ENCODE measurements at places on chromosomes 1 and 21.
A peak's percentile ranks its signal among the peaks of the same experiment; 100 is the strongest.

DNA sequence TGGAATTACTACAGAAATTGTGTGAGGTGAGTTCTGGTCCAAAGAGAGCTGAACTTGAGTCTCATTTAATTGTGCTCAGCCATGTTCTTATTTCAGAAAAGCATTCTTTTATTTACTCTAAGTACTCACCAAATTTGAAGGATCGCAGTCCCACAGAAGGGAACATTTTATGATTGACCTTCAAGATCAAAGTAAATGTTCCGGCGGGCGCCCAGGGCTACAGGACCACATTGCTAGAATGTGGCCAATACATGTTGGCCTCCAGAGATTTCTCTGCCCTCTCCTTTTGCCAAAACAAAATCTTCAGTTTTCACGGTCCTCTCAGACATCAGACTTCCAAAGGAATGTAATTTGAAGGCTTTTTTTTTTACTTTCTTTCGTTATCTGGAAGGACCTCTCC, 237.8 kb downstream of the FMN2 start:
- no peak for DNase-seq

DNA sequence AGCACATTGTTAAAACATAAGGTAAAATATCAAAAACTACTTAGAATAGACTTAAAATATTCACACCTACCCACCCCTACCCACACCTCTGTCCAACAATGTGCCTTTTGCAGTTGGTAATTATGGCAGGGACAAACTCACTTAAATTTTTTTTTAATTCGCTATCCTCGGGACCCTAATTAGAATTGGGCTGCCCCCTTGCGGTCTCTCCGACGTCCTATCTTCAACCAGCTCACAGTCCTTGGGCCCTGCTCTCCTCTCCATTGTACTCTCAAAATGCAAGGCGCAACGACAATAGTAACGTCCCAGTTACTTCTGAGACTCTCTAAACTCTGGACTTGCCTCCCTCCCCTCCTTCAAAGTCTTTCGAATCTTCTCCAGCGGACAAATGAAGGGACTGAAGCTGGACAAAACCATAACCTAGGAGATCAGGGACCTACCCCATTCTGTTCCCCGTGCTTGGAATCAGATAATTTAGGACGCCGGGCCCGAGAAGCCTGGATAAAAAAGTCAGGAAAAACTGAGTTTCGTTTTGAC, 1.1 kb upstream of the CIART start:
- peak; percentile 79 for DNase-seq

DNA sequence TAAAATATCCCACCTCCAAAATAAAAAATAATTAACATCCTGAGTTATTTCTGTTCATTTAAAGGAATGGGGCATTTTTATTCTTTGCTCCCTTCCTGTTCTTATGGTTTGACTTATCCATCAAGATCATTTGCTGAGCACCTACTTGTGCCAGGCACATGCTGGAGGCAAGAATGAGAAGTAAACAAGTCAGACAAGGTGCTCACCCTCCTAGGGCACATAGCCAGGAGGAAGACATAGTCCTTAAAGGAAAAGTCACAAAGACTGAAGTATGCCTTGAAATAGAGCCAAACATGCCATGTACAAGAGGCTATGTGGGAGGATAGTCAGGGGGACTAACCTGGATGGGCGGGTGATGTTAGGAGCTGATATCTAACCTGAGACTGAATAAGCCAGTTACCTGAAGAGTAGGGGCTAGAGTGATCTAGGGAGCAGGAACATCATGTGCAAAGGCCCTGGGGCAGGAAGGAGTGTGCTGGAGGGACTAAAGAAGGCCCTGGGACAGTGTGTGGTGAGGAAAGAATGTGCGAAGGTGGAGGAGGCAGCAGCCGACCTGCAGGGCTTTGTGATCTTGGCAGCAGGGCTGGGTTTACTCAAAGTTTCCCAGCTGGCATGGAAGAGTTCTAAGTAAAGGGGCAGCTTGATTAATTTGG, 233.5 kb downstream of the MATN1 start:
- no peak for DNase-seq

- no peak for DNase-seq
These were observed 38.7 kb upstream of the BATF3 start for GRCh38 chr1:212738330-212738729.

DNA sequence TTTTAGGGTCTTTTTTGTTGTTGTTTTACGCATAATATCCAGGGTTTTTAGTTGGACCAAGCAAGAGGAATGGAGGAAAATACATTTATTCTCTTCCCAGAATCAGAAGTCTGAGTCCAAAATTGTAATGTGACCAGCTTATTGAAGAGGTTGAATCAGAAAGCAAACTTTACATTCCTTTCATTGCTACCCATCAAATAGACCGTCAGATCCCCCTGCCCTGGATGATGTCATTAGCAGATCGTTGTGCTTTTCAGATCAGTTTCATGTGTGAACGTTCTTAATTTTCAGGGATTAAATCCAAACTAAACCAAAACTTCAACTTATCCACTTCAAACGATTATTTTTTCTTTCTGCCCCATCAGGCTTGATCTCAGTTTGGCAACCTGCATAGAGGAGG, 85.7 kb upstream of the NGF start:
- no peak for DNase-seq

GRCh38 chr1:2337081-2337480, 54.3 kb downstream of the MORN1 start:
- no peak for DNase-seq

- DNase-seq: no peak
These were observed 115.3 kb downstream of the KCNH1 start for GRCh38 chr1:211018690-211019089.

DNA sequence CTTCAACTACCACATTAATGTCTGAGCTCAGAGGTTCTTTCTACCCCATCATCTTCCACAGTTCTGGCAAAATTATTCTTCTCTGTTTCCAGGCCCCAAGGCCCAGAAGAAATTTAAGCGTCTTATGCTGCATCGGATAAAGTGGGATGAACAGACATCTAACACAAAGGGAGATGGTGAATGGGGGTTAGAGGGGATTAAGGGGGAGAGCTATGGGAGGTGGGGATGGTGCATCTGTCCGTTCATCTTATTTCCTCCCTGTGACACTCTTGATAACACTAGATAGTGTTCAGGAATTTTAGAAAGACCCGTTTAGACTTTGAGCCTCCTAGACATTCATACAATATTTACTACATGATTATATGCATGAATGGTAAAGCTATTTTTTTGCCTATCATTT, 17.6 kb upstream of the RPRD2 start:
- no peak for DNase-seq

- no peak for DNase-seq
These were observed 9.0 kb upstream of the KIRREL1 start for GRCh38 chr1:157984469-157984868.

DNA sequence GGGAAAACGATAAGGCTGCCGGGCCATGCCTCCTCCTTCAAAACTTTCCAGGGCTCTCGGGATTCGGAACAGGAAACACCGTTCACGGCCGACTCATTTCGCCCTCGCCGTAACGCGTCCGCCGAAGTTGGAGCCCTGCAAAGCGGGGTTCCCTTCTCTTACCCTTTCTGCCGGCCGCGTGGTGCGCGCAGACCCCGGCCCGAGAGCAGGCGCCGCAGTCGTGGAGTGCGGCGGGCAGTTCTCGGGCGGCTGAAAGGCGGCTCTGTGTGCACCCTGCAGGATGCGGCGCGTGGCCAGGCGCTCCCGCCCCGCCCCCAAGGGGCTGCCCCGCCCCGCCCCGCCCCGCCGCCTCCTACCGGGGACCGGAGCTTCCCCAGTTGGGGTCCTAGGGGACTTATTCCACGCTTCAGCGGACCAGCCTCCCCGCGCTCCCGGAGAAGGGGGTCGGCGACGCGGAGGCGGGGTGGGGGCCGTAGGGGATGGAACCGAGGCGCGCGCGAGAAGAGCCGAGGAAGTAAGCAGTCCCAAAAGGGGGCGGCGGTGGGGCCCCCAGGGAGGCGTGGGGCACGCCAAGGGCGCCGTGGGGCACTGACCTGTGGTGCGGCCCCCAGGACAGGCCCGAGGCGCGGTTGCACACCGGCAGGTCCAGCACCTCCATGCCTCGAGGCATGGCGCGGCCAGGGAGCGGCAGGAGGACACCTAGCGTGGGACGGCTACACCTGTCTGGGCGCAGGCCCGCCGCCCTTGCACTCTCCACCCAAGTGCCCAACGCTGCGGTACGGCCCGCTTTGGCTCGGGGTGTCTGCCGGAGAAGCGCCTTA, at the start of gene MCOLN2:
Gene MCOLN2, minus strand, starts transcription at position 268 of the 821 bp plus-strand sequence. Its CDS starts 241 bp downstream, at position 27.
- no peak for DNase-seq

GRCh38 chr1:227766015-227766634, 30.9 kb downstream of the SNAP47 start:
- DNase-seq: peak; percentile 83

DNA sequence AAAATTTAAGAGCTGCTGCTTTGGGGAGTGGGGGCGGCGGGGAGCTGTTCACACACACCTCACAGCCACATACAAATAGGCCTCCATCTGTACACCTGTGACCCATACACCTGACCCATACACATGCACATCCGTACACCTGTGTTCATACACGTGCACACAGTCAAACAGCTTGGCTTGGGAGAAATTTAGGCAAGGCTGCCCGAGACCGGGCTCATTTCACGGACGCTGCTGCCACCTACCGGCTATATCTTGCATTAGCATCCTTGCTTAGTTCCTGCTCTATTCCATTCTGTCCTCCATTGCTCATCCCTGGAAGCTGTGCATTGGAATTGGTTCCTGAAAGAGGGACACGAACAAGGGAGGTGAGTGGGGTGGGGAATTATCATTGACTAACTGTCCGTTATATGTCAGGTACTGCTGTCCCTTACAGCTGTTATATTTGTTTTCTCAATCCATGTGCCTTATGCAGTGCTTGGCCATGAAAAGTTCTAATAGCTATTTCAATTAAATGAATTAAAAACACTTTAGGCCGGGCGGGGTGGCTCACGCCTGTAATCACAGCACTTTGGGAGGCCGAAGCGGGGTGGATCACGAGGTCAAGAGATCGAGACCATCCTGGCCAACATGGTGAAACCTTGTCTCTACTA, 37.1 kb upstream of the EPB41 start:
- DNase-seq: peak; percentile 27

GRCh38 chr1:78884685-78885452, 121.7 kb downstream of the ADGRL4 start:
- DNase-seq: no peak

GRCh38 chr1:41739061-41739955, 179.4 kb downstream of the HIVEP3 start:
- DNase-seq: peak; percentile 49

DNA sequence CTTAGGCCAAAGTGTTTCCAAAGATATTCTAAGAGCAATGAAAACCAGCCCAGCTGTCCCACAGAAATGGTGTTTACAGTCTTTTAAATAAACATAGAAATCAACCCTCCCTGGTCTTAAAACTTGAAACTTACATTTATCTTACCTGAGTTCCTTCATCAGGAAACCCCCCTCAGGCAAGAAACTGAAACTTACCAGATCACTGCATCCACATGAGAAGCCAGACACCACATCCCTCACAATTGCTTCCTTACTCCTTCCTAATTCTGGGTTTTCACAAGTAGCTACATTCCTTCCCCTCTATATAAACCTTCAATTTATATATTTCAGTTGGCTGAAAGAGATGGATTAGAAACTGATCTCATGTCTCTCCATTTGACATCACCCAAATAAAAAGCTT, 563.0 kb upstream of the CHRM3 start:
- DNase-seq: no peak

GRCh38 chr1:3743421-3743820, 8.8 kb upstream of the CCDC27 start:
- no peak for DNase-seq

DNA sequence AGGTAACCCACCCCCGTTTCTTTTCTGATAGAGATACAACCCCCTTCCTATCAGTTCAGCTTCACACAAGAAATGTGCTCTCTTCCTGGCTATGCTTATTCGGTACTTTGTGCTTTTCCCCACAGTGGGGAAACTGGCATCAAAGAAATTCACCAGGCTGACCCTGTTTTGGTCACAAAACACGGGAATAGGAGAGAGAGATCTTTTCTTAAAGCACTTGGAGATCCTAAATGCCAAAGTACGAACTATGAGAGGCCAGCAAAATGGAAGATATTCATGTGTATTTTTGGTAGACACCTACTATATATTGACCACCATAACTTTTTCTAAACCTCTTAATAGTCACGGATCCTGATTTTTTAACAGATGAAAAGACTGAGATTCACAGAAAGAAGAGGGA, 30.0 kb downstream of the SLC30A10 start:
- DNase-seq: no peak

DNA sequence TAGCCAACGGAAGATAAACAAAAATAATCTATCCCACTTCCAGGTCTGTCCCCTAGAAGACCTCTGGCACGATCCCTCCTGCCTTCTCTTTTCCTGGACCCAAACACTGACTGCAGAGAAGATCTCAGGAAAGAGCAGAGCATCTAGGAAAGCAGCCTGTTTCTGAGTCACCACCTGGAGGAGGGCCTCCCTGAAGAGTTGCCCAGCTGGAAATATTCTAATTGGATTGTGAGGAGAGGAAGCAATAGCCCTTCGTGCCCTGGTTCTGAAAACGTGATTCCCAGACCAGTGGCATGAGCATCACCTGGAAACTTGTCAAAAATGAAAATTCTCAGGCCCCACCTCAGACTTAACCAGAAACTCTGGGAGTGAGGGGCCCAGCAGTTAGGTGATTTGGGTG, 411.1 kb downstream of the SETD4 start:
- no peak for DNase-seq

DNA sequence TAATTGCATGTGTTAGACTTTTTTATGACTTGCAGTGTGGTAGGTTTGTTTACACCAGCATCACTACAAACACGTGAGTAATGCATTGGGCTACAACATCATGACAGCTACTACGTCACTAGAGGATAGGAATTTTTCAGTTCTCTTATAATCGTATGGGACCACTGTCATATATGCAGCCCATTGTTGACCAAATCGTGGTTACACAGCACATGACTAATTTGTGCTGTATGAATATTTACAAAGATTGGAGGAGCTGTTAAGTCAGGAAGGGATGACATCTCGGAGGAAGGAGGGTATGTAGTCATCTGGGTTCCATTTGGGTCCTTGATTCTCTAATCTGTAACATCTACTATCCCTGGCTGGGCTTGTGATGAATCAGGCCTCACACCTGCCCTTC, 270.9 kb downstream of the TNR start:
- DNase-seq: no peak

GRCh38 chr1:53413175-53414001, 45.8 kb upstream of the DMRTB1 start:
- DNase-seq: no peak

DNA sequence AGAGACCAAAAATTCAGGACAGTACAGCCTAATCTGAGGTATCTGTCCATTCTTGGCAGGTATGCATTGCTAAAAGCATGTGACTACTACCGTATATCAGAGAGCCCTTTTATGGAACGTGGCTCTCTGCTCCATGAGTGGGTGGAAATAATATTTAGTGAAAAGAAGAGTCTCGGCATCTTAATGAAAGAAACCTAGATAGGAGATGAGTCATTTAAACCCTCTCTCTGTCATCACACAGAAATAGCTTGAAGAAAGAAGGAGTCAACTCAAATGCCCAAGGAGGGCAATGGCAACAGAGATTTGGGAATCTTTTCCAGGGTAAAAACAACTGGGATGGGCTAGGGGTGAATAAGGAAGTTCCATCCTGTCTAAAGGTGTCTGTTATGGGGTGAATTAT, 528.2 kb downstream of the SMYD3 start:
- no peak for DNase-seq

- DNase-seq: no peak
These were observed 1.7 kb downstream of the ZC3H12A start for GRCh38 chr1:37476087-37476452.

Measured in caudate nucleus (tissue), 63 donors.